ENCODE measurements at places on chromosomes 2 and 18.

DNA sequence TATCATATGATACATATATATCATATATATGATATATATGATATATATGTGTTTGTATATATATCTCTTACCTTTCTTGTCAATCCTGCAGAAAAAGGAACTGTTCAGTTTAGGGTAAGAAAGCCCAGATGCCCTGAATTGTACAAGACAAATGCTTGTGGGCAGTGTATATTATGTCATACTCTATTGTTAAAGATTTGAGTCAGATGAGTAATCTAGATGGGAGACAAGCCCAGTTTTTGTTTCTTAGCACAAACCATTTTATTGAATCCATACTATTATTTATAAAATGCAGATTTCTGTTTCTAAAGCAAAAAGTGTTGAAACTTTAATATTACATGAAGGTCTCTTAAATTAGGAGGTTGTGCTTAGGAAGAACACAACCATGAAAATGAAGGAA, 90.6 kb downstream of the VRK2 start:
- no peak for DNase-seq

DNA sequence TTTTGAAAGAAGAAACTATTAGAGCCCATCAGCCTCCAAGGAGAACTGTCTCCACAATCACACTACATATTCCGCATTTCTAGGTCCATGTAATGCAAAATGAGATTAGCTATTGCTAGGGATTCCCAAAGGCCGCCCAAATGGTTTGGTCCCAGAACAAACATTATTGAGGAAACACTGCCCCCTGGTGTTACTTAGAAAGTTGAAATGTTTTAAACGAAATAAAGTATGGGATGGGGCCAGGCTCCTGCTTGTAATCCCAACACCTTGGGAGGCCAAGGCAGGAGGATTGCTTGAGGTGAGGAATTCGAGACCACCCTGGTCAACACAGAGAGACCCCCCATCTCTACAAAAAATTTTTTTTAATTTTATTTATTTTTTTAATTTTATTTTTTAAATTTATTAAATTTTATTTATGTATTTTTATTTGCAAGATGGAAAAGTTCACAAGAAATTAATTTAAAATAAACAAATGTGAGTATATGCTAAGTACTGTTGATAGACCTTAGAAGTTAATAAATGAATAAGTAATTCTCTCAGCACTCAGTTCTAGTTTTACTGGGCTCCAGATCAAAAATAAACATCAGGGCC, 5.5 kb downstream of the NHEJ1 start:
- no peak for DNase-seq

DNA sequence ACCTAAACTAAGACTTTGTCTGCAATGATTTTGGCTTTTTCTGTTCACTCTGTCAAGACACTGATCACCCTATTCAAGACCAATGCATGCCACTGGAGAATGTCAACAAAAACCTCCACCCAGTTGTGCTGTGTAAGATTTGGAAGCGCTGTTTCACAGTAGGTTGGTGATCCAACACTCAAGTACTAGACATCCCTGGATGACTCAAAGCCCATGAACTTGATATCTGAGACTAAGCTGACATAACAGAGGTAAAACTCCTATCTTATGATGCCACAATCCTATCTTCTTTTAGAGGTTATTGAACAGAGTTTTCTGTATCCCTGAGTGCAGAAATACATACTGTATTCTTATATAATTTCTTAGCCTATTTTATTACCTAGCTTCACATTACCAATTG, 251.3 kb upstream of the ETAA1 start:
- DNase-seq: no peak

GRCh38 chr2:226074391-226074790, 674.9 kb downstream of the NYAP2 start:
- DNase-seq: no peak

DNA sequence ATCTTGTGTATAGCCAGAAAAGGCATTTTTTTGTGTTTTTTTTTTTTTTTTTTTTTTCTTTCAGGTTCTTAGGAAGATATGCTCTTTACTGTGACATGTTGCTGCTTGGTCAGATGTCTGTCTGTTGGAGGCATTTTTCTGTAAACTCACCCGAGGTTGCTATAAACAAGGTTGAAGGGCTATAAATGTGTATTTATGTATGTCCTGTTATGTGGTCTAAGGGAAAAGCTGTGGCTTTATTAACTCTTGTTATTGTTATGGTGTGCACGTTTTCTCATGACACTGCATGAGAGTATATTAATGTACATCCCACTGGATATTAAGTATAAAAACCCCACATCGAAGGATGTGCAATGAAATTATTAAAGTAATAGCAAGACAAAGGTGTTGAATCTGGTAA, 102.0 kb downstream of the ZNF532 start:
- no peak for DNase-seq

- DNase-seq: no peak
These were observed 42.2 kb downstream of the CDH2 start for GRCh38 chr18:28134774-28135173.

DNA sequence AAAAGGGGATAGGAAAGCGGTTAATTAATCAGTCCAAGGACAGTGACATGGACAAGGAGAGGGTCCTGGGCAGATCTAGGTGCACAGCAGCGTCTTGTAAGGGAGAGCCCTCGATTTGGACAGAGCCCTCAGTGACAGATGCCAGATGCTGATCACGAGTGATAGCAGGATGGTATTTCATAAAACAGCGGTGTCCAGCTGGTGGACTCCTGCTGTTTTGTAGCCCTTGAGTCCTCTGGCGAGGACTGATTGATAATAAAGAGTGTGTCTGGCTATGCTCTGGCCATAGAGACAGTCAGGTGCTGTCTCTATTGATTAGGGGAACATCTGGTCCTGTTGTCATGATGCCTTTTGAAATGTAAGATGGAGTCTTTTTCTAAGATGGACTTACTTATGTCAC, 180.7 kb downstream of the NCK2 start:
- DNase-seq: no peak

DNA sequence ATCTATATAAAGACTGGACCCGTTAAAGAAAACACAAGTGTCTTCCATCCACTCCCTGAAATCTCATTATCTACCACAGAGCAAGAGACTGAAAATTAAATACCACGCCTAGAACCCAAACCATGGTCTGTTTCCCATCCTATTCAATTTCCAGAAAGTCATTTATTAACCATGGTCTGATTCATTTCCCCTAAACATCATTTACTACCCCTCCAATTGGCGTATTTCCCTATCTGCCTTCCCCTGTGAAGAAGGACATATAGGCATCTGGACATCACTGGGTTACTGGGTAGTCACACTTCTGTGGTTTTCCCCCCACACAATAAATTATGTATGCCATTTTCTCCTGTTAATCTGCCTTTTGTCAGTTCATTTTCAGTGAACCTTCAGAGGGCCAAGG, 30.8 kb downstream of the CCDC93 start:
- DNase-seq: no peak

DNA sequence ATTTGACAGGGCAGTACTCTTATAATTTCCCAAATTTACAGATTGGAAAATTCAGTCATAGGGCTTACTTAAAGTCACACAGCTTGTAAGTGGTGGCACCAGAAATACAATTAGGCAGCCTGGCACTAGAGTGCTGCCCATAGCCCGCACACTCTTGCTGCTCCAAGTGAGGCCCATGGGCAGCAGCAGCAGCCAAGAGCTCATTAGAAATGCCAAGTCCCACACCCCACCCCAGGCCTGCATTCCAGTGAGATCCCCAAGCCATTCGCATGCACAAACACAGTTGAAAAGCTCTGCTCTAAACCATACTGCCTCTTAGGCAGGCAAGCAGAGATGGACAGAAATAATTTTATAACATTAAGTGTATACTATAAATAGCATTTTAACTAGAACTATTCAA, 379.3 kb upstream of the PKDCC start:
- DNase-seq: no peak

DNA sequence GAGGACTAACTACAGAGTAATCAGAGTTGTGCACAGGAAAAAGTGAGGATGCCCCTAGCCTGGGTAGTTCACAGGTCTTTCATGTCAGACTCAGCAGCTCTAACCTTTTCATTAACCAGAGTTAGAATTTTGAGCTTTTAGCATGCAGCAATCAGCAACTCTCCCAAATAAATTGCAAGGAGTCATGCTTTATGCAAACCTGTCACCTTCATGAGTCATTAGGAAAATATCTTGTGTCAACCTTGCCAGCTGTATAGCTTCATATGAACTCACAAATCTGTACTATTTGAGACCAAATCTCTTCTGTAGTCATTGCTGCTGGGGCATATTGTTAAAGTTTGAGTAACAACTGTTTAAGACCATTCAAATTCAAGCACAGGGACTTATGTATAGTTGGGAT, 382.3 kb upstream of the NT5C1B start:
- no peak for DNase-seq

GRCh38 chr2:189192766-189193165, 13.2 kb upstream of the COL5A2 start:
- DNase-seq: no peak

- no peak for DNase-seq
These were observed 66.6 kb downstream of the MTCL1 start for GRCh38 chr18:8771930-8772329.

GRCh38 chr2:69570474-69570873, 73.1 kb downstream of the AAK1 start:
- no peak for DNase-seq
